ENCODE measurements at places on chromosomes 12 and 14.

GRCh38 chr12:120254809-120255208 is 10.7 kb downstream of the PXN start:
- DNase-seq: no peak

- DNase-seq: no peak
These were observed 1366.8 kb upstream of the TMEM132C start for GRCh38 chr12:126899926-126900792.

DNA sequence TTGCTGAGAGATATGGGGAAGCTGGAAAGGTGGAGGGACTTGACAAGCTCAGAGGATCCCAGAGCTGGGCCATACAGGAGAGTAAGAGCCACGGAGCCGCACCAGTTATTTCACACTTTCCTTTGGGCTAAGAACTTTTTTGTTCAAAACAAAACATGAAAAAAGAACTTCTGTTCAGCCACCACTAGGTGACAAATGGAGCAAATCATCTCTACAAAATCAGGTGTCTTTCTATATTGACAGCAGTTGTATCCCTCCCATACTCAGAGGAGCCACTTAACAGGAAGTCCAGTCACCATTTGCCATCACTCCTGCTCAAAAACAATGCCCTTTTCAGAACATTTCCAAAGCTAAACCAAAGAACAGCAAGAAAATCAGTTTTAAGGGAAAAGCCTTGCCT is 70.3 kb upstream of the DBX2 start:
- DNase-seq: no peak

GRCh38 chr14:59422069-59422881 is 42.9 kb downstream of the GPR135 start:
- DNase-seq: no peak

DNA sequence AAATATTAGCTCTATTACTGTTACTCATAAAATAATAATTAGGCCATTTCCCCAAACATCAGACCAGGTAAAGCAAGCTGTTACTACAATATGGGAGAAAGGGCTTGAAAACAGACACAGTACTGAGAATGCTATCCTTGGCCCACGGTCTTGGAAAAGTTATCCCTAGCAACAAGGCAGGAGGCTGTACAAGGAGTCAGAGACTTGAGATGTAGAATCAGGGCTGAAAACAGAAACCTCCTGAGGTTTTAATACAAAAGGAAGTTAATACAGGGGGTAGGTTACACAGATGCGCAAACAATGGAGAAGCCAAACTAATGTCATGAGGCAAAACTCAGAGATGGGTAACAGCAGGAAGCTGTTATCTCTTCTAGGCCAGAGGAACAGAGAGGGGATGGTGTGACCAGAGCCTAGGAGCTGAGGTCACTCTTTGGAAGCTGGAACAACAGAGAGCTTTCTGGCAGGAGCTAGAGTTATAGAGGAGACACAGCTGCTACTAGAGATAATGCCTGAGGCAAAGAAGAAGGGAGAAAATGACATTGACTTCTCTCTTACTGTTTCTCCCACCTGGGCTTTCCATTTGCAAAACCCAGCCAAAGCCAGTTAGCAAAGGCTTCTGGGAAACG is 248.8 kb downstream of the SUDS3 start:
- DNase-seq: no peak

- no peak for DNase-seq
These were observed 4.7 kb downstream of the TMEM263 start for GRCh38 chr12:106960443-106960842.

DNA sequence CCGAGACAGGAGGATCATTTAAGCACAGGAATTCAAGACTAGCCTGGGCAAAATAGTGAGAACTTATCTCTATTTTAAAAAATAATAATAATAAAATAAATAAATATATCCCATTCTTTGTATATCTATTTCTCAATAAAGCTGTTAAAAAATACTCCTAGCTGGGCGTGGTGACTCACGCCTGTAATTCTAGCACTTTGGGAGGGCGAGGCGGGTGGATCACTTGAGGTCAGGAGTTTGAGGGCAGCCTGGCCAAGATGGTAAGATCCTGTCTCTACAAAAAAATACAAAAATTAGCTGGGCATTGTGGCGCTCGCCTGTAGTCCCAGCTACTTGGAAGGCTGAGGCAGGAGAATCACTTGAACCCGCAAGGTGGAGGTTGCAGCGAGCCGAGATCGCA is 75.7 kb upstream of the TBX3 start:
- DNase-seq: no peak

DNA sequence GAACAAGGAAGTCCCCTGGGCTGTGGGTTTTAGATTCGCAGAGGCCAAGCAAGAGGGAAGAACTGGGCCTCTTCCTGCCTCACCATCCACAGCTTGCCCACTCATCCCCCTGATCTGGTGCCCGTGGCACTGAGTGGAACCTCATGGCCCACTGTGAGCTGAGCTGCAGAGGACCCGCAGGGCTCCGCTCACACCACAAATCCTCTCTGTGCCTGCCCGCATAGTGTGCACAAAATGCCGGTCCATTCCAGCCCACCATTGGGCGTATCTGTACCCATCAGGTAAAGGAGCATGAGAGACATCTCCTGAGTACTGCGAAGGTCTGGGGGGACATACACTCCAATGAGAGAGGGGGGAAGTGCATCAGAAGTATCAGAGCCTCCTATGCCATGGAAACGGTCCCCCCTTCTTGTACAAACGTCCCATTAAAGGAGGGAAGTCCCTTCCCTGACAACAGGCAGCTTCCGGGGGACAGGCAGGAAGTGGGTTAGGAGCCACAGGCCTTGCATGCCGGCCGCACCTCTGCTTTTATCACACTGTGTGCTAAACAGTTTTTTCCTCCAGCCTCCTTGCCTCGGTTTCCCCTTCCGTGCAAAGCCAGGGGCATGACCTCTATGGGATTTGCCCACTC is 309.4 kb upstream of the DIO3 start:
- DNase-seq: no peak

- no peak for DNase-seq
These were observed 11.5 kb downstream of the ISCA2 start for GRCh38 chr14:74504874-74505720.

GRCh38 chr12:51846911-51847642 is 1.4 kb downstream of the FIGNL2 start:
- DNase-seq: peak; percentile 47

GRCh38 chr12:18837505-18837904 is 99.6 kb downstream of the CAPZA3 start:
- no peak for DNase-seq

GRCh38 chr12:77878901-77879300 is 48.2 kb downstream of the NAV3 start:
- no peak for DNase-seq

DNA sequence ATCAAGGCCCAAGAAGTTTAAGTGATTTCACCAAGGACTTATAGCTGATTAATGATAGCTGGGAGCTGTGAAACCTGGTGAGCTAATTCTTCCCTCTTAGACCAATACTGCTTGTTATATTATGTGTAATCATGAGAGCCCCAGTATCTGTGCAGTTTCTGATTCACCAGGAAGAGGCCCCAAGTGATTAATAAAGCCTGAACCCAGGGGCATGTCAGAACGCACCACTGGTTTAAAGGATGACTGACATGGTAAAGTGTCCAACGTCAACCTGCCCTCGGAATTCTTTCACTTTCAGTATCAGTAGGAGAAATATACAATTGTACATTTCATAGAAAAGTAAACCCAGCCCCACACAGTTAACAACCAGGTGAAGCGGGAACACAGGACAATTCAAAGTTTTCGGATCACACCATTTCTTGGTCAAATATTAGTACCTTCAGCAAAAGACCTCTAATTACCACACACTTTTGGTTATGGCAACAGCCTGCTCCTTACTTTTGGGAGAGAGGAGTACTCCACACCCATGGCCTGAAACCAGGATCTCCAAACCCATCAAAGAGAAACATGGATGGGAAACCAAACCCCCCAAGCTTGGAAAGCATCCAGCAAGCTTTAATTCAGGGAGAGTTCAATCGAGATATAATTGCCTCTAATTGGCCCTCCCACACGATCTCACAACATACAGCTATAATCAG is 28.5 kb downstream of the TMCC3 start:
- DNase-seq: no peak

GRCh38 chr12:50597200-50598195 is 92.7 kb downstream of the DIP2B start:
- peak; percentile 7 for DNase-seq

DNA sequence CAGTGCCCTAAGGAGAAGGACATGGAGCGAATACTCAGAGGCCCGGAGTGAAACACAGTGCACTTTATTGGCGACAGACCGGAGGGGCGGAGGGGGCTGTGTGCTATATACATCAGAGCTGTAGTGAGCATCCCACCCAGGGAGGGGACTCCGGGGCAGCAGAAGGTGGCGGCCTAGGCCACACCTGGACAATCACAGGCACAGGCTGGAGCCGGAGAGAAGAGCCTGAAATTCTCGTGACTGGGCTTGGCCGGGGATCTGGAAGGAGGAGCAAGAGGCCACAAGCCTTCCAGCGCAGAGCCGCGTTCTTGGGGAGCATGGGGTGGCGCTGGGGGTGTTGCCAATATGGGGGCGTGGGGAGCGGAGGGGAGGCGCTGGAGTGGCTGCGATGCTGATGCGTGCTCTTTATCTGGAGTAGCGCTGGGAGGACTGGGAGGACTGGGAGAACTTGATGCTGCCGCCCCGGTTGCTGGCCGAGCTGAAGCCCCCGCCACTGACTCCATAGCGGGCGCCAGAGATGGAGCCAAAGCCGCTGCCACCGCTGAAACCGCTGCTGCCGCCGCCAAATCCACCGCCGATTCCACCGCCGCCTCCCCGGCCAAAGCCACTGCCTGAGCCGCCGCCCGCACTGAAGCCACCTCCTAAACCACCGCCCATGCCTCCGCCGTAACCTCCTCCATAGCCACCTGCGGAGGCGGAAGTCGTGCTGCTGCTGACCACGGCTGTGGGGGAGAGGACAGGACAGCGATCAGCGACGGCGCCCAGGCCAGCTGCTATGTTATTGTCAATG is 6.1 kb downstream of the KRT3 start:
- no peak for DNase-seq

DNA sequence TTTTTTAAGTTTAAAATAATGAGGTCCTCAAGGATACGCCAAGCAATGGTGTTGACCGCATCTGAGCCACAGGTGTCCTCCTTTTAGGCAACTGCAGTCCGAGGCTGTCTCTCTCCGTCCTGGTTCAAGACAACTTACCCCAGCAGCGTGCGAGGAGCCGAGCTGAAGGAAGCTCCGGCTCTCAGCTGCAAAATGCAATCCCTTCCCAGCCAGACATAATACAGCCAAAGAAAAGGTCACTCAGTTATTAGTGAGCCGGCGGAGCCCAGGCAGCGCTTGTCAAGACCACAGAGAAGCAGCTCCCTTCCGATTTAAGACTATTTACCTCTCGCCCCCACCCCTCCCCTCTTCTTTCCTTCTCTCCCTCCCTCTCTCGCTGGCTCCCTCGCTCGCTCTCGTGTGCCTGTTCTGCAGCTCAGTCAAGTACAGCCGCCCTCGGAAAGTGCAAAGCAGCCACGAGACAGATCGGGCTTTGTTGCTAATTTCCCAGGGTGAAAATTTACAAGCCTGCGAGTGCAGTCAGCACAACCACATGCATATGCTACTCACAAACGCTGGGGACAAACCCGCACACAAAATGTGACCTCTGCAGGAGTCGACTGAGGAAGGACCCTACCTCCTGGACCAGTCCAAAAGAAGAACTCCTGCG is 363 bp upstream of the LMO3 start:
- no peak for DNase-seq

DNA sequence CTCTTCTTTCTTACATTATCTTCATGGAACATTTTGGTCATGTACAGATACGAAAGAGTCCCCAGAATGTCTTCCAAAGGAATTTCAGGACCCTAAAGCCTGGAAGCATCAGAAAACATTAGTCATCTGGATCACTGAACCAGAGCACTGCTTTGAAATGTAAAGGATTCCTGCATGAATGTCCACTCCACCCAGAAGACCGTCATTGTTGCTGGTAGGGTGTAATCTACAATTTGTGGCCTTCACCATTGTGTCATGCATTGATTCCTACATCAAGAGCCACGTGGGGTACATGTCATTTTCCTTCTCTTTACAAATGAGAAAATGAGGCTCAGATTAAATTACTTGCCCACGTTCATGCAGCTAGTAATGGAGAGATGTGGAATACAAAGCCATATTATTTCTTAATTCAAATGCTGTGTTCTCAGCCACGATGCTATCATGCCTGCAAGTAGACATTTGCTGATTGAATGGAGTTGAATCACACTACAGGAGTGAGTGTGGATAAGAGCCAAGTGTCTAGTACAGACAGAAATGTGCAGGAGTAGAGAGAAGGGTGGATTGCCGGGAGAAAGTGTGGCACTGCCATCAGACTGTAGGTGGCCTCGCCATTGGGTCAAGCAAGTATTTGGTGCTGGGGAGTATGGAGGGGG is 231.2 kb downstream of the C12orf75 start:
- no peak for DNase-seq

- no peak for DNase-seq
These were observed 46.5 kb downstream of the ITPR2 start for GRCh38 chr12:26786491-26786864.

DNA sequence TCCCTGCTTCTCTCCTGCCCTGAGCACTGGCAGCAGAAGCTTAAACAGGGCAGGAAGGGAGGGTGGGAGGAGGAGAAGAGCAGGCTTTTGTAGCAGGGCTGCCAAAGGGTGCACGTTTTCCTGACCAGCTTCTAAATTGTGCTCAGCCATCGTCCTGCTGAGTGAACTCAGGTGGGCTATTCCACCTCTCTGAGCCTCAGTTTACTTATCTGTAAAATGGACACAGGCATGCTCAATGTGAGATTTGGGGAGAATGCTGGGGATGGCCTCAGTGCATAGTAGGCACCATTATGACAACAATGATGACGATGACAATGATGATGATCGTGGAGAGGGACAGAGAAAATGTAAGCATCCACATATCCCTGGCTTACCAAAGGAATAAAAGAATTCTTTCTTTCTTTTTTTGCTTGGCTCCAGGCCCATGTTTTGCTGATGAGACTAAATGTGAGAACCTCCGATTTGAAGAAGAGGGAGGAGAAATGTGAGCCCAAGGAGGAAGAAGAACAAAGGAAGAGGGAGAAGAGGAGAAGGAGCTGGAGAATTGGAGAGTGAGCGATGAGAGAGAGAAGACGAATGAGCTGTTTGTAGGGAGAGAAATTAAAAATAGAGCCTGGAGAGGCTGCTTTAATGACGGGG is 105.5 kb upstream of the MYL2 start:
- no peak for DNase-seq

DNA sequence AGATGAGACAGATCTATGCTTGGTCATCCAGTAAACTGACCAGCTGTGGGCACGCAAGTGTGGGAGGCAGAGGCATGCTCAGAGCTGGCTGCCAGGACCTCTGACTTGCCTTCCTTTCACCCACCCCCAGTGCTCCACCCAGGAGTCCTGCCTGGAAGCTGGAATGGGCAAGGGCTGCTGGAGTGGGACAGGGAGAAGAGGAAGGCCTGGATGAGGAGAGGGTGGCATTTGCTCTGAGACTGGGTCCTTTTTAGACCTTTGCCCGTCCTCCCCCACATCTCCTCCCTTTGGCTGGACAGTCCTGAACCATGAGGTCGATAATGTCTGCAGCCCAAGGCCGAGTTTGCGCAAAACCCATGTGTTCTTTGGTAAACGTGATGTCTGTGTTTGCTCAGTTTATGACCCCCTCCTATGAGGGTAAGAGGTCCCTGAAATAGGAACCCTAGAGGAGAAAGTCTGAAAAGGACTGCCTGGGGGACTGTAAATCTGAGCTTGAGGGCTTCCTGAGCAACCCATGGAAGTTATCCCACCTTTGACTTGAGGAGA is 3.8 kb upstream of the INHBE start:
- DNase-seq: no peak

Measured in CD4-positive, alpha-beta T cell treated with Interferon gamma for 1 hour (primary cell).